ENCODE measurements at places on chromosomes 11 and 22. TPM values are rescaled to one million over a fixed set of nuclear protein-coding genes. Genes with fewer than 3 reads are reported as not detected.

DNA sequence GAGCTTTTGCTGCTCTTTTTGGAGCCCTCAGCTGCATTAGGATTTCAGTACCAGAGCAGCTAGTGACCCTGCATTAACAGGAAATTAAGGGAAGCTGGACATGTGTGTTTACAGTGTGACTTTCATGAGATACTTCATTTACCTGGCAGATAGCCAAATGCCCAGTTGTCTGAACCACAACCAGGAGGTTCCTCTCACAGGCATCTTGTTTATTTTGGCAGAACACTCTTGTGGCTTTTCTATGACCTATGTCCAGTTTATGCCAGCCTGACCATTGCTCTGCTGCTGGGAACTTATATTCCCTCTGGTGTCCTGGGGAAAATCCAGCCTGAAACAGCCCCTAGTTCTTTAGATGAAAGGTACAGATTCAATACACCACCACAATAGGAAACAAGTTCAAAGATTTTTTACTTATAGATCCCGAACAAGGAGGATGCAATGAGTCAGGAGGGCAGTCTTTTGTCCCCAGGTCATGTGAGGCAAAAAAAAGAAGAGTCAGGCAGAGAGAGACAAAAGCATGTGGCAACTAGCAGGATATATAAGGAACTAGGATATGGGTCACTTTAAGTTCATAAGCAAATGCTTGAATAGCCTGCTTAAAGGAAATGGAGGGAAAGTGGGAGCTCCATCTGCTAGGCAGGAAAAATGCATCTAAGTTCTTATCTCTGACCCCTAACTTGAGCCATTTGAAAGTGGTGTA lies 379.3 kb downstream of the INSC start:
- no peak for DNase-seq

DNA sequence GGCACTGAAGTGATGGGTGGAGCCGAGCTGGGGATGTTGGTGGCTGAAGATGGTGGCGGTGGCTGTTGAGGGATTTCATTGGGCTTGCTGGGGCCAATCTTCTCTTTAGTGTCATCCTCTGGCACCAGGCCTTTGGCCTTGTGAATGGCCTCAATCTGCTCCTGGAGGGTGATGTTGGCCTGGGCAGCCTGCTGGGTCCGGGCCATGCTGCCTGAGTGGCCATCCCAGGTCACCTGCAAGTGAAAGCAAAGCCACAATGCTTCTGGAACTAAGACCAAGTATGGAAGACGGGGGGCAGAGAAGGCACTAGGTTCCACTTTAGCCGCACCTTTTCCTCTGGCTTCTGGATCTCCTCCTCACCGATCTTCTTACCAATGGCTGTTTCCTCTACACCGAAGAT lies 12.1 kb upstream of the TBC1D10A start:
- no peak for DNase-seq

DNA sequence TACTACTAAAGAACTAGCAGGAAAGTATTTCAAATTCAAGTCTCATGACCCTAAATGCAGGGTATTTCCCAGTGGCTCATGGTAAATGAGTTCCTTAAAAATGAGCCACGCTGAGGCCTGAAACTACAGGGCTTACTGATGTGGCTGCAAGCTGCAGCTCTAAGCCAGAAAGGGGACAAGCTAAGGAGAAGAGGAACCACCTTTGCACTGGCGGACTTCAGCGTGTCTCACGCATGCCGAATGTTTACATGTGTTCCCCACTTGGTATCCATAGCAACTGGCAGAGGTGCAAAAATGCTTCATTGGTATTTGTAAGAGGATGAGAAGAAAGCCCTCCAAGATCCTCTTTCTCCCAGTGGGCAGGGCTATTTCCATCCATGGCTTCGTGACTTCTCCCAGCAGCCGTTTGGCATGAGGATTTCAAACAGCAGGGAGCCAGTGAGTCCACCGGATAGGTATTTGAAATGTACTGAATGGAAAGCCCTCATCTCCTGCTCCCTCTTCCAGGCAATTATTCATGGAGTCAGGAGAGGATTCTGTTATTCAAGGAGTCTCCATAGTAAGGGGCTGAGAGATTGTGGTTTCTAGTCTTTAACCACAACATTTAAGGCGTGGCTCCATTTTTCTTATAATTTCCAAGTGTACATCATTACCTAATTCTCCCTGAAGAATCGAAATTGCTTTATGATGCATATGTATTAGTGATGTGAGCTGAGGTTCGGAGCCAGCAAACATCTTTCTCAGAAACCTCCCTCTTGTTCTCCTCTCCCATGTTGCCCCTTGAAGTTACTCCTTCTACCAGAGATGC lies 55.3 kb upstream of the CD44 start:
- DNase-seq: peak; percentile 21

DNA sequence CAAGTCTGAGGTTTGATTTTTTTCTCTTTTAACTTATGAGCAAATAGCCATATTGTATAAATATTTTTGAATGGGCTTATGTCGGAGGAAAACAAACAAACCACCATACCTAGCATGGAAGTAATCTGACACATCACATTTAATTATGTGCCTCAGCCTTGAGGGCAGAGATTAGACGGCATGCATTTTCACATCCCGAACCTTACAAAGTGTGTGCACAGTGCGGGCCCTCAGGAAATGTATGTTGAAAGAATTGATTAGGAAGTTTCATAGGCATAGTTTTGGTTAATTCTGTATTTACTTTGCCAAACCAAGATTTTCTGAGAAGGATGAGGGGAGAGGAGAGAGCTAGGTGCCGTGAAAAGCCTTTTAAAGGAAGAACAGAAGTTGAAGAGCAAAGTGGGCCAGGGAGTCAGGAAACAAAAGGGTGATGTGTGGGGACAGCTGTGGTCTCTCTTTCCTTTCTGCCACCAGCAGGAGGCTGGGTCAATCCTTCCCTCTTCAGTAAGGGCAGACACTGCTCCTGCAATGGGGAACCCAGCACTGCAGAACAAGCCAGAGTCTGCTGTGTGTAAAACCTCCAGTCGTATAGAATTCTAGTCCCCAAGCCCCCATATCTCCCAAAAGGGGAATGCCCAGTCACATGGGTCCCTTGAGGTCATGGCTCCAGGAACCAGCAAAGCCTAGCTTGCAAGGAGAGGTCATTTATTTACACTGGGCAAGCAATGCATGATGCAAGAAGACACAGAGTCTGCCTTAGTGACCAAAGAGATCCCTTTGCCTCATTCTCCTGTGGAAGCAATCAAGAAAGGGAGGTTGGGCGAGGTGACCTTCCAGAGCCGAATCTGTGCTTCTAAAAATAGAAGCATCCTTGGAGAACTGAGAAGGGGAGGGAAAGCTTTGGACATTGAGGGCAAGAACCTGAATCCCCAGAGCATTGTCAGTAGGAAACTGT lies 71.1 kb upstream of the OLFML1 start:
- no peak for DNase-seq

DNA sequence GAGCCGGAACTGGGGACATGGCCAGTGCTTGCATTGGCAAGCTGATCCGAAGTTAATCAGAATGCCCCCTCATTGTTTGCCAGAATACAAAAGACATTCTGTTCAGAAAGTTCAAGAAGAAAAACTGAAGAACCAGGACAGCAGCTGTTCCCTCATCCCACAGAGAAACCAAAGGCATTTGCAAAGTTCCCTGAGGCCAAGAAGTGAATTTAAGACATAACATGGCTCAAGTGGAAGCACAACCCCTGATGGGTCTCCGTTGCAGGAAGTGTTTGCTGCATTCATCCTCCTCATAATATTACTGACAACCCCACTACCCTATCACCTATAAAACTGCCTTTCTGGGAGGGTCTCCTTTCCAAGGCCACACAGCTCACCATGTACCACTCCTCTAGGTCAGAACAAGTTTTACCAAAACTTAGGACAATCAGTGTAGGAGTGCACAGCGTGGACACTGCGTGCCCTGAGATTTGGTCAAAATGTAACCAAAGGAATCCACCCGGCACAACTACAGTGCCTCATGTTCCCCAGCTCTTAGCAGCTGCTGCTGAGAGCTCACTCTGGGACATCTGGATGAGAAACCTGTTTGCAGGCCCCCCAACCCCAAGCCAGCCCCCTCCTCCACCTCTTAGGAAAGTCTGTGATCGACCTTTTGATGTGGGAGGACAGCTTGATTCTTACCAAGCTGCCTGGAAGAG lies 101.6 kb upstream of the AKIP1 start:
- no peak for DNase-seq

- DNase-seq: no peak
These were observed 3.2 kb upstream of the BIRC2 start for GRCh38 chr11:102343809-102344208.

DNA sequence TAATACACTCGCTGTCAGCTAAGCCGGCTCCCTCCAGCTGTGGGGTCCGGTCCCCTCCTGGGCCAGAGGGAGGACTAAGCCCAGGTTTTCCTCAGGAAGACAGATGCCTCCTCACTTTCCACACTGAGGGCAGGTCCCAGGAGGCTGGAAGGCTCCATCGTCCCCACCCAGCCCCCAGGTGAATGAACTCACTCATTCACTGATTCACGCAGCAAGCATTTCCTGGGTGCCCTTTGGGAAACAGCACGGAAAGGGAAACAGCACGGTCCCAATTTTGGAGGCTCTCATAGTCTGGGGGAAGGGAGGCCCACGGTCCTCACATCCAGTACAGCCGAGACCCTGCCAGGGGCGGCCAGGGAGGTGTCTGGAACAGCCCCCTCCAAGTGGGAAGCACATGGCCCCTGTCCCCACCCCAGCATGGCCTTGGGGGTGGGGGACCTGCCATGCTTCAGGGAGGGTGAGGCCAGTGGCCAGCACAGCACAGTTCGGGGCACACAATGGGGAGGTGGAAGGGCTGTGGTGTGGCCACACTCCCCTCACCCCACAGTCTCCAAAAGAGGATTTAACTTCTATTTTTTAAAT lies 9.3 kb upstream of the TH start:
- DNase-seq: no peak

- DNase-seq: no peak
These were observed 457.1 kb upstream of the TENM4 start for GRCh38 chr11:79897896-79898295.

DNA sequence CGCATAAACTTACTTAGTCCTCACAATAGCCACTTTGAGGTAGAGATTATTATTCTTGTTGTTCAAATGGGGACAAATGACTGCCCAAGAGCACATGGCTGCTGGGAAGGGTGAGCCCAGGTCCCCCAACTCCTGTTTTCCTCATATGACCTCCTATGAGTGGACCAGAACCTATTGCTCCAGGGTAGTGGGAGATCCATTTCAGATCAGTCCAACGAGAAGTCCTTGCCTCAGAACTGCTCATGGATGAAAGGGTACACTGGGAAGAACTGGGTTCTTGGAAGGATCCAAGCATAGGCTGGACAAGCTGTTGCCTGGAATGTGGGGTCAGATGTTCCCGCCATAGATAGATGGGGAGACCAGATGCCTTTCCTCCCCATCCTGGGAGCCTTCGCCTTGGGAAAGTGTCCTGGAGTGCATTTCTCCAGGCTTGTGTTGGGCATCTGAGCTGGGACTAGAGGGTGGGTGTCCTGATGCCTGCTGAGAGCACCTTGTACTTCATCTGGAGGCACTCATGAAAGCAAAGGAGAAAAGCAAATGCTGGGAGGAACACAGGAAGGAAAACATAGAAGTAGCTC lies 146.3 kb upstream of the B3GAT1 start:
- DNase-seq: no peak

The LARGE2 gene
- 13.1 TPM for total RNA-seq

The TNNT3 gene
- total RNA-seq: 0.60 TPM

The TUBA8 gene
- 1.1 TPM for total RNA-seq

The CCDC81 gene
- 1.1 TPM for total RNA-seq

The FBXO3 gene
- total RNA-seq: 40.4 TPM
